ENCODE measurements at places on chromosomes 1 and 21. TPM values are rescaled to one million over a fixed set of nuclear protein-coding genes. Genes with fewer than 3 reads are reported as not detected.
A peak's percentile ranks its signal among the peaks of the same experiment; 100 is the strongest.

The PDC gene
- total RNA-seq: not detected

The VANGL2 gene
- not detected for total RNA-seq

The PTAFR gene
- 0.07 TPM for total RNA-seq

The ERICH3 gene
- total RNA-seq: not detected

The DENND2D gene
- total RNA-seq: 210 TPM

The S100A9 gene
- 1.7 TPM for total RNA-seq

The CGN gene
- 0.62 TPM for total RNA-seq

The UMODL1 gene
- not detected for total RNA-seq

DNA sequence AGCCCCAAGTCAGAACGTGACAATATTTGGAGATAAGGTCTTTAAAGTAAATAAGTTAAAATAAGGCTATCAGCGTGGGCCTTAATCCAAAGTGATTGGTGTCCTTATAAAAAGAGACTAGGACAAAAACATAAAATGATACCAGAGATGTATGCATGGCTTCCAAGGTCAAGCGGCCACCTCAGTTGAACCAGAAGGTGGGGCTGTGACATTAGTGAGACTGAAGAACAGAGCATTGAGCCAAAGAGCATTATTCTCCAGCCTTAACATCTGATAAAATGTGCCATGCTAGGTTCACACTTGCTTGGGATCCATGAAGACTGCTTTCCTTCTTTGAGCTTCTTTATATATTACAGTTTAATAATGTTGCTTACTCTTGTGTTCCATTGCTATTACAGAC lies 554.6 kb downstream of the PLA2G4A start:
- H3K4me3 ChIP-seq: no peak overlapping the region
- H3K36me3 ChIP-seq: no peaks in the 10 kb centered on the region
- DNase-seq: no peak
- no peaks in the 10 kb centered on the region for H3K27me3 ChIP-seq

GRCh38 chr1:19395678-19396192 lies 83.6 kb downstream of the SLC66A1 start:
- peaks cover 5% of the 10 kb centered on the region for H3K36me3 ChIP-seq
- peaks cover 78% of the 10 kb centered on the region for H3K4me1 ChIP-seq
- no peak overlapping the region for H3K27ac ChIP-seq
- H3K4me3 ChIP-seq: no peak overlapping the region

- peaks cover 48% of the 10 kb centered on the region for H3K4me1 ChIP-seq
- DNase-seq: peak; percentile 25
- peaks cover 4% of the 10 kb centered on the region for H3K36me3 ChIP-seq
- no peak overlapping the region for H3K4me3 ChIP-seq
Observed at GRCh38 chr1:174204697-174205308, 45.5 kb downstream of the RABGAP1L start.

DNA sequence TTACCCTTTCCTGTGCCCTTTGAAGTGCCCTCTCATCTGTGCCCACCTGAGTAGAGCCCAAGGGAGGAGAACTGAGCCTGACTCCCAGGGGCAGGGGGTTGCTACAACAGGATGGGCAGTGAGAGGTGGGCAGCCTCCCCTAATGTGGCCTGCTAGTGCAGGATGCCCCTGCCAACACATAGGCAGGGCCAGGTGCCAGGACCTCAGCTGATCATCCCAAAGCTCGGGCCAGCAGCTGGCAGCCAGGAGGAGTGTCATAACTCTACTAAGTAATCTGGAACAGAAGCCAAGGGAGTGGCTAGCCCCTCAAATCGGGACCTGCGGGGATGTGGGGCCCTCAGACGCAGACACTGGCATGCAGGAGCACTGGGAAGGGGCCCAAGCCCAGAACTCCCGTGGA lies 208.8 kb upstream of the RAB4A start:
- no peak for DNase-seq
- no peaks in the 10 kb centered on the region for H3K36me3 ChIP-seq
- no peak overlapping the region for H3K27ac ChIP-seq

DNA sequence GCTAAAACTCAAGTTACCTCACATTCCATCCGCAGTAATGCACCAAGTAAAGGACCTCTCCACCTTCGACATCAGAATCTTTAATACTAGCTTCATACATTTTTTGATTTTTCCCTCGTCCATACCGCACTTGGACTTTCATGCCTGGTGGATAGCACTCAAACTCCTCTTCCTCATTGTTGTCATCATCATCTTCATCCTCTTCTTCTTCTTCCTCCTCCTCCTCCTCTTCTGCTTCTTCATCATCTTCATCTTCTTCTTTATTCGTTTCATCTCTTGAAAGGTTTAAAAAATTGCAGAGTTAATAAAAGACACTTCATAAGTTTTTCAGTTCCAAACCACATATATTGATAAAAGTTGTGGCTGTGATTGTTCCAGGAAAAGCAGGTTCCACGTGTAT lies 52.7 kb upstream of the RBM34 start:
- H3K4me3 ChIP-seq: no peak overlapping the region
- peak overlapping the region; percentile 4 for H3K27ac ChIP-seq
- peaks cover 17% of the 10 kb centered on the region for H3K4me1 ChIP-seq
- no peaks in the 10 kb centered on the region for H3K27me3 ChIP-seq
- peaks cover 19% of the 10 kb centered on the region for H3K36me3 ChIP-seq

DNA sequence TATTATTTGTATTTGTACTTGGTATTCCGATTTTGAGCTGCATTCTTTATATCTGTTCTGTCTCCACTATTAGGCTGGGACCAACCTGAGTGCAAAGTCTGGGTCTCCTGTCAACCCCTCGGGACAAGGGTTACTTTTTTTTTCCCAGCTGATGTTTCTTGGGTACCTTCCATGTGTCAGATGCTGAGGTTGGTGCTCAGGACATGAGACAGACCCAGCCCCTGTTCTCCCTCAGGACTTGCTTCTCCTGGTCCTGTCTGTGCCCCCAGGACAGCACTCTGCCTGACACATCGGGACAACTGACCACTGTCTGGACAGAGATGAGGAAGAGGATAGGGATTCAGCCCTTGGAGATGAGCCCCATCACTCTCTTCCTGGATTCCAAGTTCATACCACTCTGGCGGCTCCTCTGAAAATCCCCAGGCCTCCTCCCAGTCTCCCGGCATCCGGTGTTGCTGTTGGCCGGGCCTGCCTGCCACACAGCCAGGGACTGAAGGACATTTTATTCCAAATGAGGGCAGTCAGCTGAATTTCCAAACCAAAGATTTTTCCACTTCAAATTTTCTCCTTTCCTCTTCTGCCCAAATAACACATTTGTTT lies 55.6 kb upstream of the FMOD start:
- no peaks in the 10 kb centered on the region for H3K4me1 ChIP-seq
- H3K4me3 ChIP-seq: no peak overlapping the region
- H3K27me3 ChIP-seq: peaks cover 19% of the 10 kb centered on the region
- H3K36me3 ChIP-seq: no peaks in the 10 kb centered on the region
- H3K27ac ChIP-seq: no peak overlapping the region

DNA sequence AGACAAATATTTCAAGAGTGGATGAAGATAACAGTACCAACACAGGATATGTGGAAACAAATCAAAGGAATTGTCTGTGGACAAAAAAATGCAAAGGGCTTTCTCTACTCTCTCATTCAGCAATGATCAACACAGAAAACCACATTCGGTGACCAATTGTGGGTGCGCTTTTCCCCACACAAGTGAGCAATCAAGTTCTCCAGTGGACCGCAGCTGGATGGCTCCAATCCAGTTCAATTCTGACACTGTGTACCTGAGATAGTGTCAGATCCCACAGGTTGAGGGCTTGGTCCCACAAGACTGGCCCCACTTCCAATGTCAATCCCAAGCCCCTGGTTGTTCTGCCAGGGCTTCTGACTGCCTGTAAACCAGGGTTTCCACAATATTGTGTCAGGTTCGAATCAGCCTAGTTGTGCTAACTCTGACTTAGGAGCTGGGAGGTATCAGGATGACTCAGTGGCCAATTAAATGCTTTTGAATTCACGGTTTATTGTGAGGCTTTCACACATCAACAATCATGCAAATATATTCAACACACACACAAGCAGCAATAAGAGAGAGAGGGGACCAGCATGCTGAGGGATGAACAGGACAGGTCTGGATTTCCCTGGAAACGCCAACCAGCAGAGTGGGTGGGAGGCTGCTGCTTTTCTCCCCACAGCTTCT lies 87.0 kb upstream of the BTG3 start:
- peaks cover 2% of the 10 kb centered on the region for H3K36me3 ChIP-seq
- no peak for DNase-seq
- no peaks in the 10 kb centered on the region for H3K27me3 ChIP-seq
- H3K4me1 ChIP-seq: peaks cover 2% of the 10 kb centered on the region
- no peak overlapping the region for H3K27ac ChIP-seq

DNA sequence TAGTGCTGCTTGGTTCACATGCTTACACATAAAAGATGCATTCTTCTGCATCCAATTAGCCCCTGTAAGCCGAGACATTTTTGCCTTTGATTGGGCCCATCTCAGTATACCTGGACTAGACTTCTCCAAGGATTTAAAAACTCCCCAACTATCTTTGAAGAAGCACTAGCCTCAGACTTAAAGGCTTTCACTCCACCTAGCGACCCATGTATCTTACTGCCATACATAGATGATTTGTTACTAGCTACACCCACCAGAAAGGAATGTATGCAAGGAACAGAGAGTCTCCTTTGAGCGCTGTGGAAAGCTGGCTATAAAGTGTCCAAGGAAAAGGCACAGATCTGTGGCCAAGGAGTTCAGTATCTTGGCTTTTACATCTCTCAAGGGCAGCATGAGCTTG lies 91.7 kb downstream of the LIPI start:
- H3K27me3 ChIP-seq: no peaks in the 10 kb centered on the region
- H3K36me3 ChIP-seq: no peaks in the 10 kb centered on the region
- H3K27ac ChIP-seq: no peak overlapping the region
- no peak overlapping the region for H3K4me3 ChIP-seq

DNA sequence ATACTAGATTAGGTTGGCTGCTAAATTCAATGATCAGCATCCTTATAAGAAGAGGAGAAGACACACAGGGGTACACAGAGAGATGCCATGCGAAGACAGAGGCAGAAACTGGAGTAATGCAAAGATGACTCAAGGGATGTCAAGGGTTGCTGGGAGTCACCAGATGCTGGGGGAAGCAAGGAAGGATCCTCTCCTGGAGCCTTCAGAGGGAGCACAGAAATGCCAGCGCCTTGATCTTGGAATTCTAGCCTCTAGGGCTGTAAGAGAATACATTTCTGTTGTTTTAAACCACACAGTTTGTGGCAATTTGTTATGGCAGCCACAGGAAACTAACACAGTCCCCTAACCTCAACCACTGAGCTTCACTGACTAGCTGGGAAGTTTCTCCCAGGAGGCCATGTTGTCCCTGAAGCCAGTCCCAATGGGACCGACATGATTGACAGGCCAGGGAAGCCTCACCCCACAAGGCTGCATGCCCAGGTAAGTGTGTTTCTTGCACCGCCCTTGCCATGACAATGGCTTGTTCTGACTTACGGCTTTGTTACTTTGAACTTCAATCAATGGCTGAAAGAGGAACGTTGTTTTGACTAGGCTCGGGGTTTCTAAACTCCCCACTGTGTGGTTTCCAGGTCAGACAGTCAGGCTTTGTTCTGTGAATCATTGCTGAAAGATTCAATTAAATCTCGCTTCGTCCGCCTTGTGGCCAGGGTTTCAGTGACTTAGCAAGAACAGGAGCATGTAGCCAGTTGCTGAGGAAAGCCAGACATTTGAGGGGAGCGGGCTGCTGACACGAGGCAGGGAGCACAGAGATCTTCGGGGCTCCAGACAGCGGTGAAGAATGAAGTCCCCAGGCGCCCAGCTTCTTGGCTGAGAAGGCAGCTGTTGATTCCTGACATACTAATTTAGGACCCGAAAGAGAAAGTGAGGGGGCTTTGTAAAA lies 62.3 kb downstream of the RUNX1 start:
- H3K4me1 ChIP-seq: peaks cover 94% of the 10 kb centered on the region
- H3K27me3 ChIP-seq: no peaks in the 10 kb centered on the region
- peak; percentile 92 for DNase-seq
- no peaks in the 10 kb centered on the region for H3K36me3 ChIP-seq
- peak overlapping the region; percentile 89 for H3K27ac ChIP-seq
- peak overlapping the region; percentile 71 for H3K4me3 ChIP-seq

DNA sequence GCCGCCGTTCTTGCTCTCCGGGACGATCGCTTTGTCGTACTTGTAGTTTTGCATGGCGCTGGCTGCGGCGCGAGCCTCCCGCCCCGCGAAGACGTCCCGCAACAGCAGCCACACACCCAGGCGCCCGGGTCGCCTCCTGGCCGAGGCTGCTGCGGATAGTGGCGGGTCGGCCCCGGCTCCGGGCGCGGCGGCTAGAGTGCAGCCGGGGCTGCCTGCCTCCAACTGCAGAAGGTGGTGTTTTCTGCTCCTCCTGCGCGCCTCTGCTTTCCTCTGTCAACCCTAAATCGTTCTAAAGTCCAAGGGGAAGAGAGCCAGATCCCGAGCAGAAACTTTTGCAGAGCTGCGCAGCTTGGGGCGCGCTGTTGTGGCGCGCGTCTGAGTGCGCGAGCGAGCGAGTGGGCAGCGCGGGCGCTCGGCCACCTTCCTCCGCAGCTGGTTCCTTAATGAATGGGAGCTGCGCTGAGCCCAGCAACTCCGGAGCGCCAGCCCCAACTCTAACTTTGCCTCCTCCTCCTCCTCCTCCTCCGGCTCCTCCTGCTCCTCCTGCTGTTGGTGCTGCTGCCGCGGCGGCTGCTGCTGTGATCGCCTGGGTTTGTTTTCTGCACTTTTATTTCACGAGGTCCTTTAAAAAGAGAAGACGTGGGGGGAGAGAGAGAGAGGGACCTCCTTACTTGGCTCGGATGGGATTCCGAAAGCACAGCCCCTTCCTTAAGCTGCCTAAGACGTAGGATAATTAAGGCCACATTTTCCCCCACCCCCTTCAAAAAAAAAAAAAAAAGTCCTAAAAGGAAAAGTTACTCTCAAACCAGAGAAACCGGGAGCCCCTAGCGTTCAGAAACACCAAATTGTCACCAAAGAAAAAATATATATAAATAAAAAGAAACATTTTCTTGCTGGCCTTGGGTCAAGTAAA lies at the start of gene PLPP3:
TSS of gene PLPP3 (minus strand) at position 601 of the 913 bp plus-strand sequence. CDS start at position 54, 547 bp downstream.
- H3K36me3 ChIP-seq: no peaks in the 10 kb centered on the region
- H3K4me1 ChIP-seq: no peaks in the 10 kb centered on the region
- peaks cover 41% of the 10 kb centered on the region for H3K27me3 ChIP-seq
- H3K27ac ChIP-seq: no peak within 1 kb of the TSS
- peak within 1 kb of the TSS; percentile 67 for H3K4me3 ChIP-seq

GRCh38 chr1:16961297-16962133 lies 18.9 kb downstream of the MFAP2 start:
- H3K27ac ChIP-seq: no peak overlapping the region
- H3K36me3 ChIP-seq: no peaks in the 10 kb centered on the region
- DNase-seq: no peak
- H3K4me1 ChIP-seq: peaks cover 8% of the 10 kb centered on the region

GRCh38 chr1:110233861-110234260 lies 23.7 kb downstream of the KCNC4 start:
- peaks cover 4% of the 10 kb centered on the region for H3K36me3 ChIP-seq
- H3K27me3 ChIP-seq: no peaks in the 10 kb centered on the region
- H3K27ac ChIP-seq: no peak overlapping the region
- peaks cover 42% of the 10 kb centered on the region for H3K4me1 ChIP-seq
- DNase-seq: no peak
